ENCODE measurements at places on chromosomes 2 and 18.

DNA sequence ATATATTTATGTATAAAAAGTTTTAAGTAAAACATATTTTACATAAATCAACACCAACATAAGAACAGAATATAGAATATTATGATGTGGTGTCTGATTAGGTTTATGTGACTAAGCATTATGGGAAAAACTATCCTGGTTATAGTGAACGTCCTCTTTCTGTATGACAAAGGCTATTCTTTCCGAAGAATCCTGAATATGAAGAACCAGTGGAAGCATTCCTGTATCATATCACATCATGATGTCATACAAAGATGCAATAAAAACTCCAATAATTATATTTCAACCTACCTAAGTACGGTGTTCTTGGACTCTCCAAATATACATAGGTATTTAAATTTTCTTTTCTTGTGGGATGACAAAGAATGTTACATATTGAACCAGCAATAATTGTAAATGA is 37.5 kb upstream of the HDAC4 start:
- DNase-seq: no peak

DNA sequence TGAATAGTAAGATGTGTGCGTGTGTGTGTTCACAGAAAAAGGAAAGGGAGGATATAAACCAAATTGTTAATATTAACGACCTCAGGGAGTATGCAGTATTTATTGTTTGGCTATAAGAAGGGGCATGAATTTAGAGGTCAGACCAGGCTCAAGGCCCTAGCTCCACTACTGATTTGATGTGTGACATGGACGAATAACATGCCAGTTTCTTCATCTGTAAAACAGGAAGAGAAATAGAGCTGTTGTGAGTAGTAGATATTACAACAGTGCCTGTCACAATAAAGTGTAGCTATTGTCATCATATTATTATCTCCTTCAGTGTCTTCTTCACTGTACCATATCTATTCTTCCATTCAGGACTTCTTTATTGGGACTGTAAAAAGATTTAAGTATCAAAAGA is 4.1 kb upstream of the MAT2A start:
- DNase-seq: no peak

DNA sequence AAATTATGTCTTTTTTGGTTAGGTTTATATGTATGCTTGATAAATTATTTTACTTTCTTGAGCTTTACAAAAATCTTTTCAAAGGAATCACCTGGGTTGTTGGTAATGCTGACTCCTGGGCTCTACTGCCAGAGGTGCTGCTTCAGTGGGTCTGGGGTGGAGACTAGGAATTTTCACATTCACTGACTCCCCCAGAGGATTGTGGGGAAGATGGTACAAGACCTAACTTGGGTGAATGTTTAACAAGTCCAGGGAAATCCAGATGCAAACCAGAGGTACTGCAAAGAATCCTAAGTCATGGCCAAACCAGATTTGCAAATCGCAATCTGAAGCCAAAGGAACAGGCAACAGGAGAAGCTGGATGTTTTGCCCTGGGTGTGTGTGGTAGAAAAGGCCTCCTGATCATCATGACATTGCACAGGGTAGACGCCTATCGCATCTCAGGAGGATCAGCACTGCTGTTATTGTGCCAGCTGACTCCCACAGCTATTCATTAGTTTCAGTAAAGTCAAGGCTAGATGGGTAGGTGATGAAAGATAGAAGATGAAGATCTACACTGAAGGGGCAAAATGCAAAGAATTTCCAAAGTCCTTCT is 185.2 kb downstream of the BARD1 start:
- DNase-seq: no peak

GRCh38 chr2:46506131-46506706 is 26.9 kb downstream of the TMEM247 start:
- no peak for DNase-seq
